ENCODE measurements at places on chromosomes 3 and 15.

DNA sequence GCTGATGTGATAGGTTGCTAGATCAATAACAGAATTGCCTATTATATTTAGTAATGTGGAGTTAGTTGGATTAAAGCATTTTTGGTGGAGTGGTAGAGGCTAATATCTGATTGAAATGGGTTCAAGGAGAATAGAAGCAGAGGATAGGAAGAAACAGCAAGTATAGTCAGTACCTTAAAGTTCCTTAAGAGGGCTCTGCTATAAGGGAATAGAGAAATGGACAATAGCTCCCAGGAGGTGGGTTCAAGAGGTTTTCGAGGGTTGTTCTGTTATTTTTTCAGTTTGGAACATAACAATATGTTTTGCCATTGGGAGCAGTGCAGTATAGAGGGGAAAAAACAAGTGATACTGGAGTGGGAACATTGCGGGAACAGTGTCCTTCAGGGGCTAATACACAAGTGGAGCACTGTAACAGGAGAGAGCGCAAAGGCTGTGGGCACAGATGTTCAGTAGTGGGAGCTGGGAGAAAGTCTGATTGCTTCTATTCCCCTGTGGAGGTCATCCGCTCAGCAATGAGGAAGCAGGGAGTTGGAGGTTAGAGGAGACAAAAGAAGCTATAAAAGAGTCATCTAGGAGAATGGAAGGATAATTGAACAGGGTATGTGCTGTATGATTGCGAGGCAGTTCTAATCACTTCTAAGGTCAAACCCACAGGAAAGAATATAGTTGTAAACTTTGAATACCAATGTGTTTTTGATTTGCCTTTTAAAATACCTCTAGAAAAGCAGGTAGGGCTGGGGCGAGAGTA is 3.3 kb downstream of the MRPS11 start:
- no peak for DNase-seq

DNA sequence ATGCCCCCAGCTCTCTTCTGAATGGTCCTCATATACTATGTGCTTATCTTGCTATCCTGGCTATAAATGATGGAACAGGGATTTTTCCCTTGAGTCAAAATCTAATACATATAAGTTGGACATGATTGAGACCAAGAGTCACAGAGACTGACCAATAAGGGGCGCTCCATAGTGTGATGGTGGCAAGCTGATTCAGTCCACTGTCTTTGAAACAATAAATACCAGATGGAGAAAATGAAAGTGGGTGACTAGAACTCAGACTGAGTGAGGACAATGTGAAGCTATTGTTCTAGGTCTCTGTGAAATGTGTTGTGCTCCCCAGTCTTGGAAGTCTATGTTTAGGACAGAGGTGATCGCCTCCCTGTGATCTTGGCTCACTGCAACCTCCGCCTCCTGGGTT is 10.6 kb upstream of the FSTL1 start:
- no peak for DNase-seq

- no peak for DNase-seq
Observed at GRCh38 chr3:4474683-4475490, 7.8 kb upstream of the SUMF1 start.

- no peak for DNase-seq
Observed at GRCh38 chr3:110624576-110624975, 447.0 kb upstream of the NECTIN3 start.

DNA sequence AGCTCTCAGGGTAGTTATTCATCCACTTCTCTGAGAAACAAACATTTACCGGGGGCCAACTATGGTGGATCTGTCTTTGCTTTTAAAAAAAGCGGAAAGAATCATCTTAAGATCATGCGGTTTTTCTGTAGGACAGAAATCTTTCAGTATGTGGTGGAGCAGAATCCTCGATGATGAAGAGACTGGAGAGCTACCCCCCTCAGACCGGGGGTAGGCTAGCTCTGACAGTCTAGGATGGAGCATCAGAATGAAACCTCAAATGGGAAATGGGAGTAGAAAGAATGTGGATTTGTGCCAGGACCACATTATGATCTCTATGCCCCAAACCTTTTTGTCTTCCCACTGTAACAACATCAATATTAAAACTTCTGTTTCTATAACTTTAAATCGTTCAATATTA is 30.3 kb downstream of the TPRG1 start:
- DNase-seq = no peak

GRCh38 chr15:55703873-55704301 is 39.1 kb downstream of the PRTG start:
- no peak for DNase-seq

DNA sequence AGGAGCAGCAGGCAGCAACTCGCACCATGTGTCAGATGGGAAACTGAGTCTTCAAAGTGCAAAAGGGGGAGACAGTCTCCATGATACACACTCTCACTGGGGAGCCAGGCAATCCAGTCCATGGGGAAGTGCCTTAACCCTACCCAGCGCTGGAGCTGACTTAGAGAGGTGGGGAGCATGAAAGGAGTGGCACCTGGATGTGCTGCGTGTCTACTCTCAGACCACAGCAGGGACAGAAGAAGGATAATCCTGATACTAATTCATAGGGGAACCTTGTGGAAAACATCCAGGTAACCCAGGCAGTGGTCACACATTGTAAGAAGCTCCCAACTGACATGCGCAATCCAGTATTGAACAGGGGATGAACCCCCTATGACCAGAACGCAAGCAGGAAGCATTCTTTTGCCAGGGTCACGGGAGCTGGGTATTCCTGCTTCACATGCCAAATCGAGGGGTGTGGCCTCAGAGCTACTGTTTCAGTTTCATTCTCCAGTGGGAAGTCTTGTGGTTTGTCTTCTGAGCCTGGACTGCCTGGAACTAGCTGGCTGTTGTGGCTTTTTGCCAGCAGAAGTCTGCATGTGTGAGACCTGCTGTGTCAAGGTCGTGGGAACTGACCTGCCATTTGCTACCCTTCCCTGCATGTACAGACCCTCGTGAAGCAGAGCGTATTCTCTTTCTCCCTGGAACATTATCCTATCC is 367.6 kb upstream of the NDN start:
- no peak for DNase-seq

DNA sequence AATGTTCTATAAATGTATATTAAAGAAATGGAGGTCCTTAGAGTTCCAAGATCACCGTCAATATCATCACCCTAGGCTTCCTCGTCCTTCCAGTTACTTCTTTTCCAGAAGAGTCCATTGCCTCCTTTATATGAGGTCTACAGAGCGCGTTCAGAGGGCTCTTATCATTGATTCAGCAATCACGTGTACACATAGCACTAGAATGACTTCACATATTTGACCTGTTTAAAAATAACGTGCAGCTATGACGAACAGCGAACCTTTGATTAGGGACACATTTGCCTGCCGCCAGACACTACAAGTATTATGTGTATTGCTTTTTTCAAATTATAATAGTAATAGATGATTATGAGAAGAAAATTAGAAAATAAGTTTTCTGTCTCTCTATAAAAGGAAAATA is 26.0 kb downstream of the IGF1R start:
- DNase-seq = no peak

DNA sequence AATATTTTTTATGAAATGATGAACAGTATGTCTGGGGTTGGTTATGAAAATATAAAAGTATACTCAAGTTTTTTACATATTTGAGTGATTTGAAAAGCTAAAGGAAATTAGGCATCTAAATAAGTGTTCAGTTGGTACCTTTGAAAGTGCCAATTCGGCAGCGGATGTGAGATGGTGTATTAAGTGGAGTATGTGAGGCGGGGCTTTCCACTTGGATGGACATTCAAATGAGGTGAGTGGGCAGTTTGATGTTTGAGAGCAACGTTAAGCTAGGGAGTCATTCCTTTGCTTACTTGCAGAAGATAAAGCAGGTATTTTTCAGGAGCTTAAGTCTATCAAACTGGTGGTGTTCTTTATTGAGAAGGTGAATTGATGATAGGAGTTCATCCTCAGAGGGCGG is 189.0 kb upstream of the GOLIM4 start:
- DNase-seq = no peak

GRCh38 chr15:70772402-70772801 is 9.0 kb upstream of the UACA start:
- DNase-seq = no peak

DNA sequence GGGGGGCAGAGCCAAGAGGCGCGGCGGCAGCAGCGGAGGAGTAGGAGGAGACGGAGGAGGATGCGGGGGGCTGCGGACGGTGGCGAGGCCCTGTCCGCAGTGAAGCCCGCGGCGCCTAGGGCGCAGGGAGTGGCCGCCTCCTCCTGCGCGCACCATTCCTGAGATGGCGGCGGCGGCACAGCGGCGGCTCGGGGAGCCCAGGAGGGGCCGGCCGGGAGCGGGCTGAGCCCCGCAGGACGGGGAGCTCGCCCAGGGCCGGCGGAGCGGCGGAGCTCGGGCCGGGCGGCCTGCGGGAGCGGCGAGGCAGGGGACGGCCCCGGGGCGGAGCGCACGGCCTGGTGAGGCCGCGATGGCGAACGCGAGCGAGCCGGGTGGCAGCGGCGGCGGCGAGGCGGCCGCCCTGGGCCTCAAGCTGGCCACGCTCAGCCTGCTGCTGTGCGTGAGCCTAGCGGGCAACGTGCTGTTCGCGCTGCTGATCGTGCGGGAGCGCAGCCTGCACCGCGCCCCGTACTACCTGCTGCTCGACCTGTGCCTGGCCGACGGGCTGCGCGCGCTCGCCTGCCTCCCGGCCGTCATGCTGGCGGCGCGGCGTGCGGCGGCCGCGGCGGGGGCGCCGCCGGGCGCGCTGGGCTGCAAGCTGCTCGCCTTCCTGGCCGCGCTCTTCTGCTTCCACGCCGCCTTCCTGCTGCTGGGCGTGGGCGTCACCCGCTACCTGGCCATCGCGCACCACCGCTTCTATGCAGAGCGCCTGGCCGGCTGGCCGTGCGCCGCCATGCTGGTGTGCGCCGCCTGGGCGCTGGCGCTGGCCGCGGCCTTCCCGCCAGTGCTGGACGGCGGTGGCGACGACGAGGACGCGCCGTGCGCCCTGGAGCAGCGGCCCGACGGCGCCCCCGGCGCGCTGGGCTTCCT is at the start of gene GPR27:
Gene GPR27 (plus strand): TSS at position 155 of the 909 bp plus-strand sequence. CDS start 195 bp downstream, at position 350.
- peak; percentile 74 for DNase-seq

- no peak for DNase-seq
Observed at GRCh38 chr15:72227192-72227586, 3.8 kb downstream of the PKM start.

DNA sequence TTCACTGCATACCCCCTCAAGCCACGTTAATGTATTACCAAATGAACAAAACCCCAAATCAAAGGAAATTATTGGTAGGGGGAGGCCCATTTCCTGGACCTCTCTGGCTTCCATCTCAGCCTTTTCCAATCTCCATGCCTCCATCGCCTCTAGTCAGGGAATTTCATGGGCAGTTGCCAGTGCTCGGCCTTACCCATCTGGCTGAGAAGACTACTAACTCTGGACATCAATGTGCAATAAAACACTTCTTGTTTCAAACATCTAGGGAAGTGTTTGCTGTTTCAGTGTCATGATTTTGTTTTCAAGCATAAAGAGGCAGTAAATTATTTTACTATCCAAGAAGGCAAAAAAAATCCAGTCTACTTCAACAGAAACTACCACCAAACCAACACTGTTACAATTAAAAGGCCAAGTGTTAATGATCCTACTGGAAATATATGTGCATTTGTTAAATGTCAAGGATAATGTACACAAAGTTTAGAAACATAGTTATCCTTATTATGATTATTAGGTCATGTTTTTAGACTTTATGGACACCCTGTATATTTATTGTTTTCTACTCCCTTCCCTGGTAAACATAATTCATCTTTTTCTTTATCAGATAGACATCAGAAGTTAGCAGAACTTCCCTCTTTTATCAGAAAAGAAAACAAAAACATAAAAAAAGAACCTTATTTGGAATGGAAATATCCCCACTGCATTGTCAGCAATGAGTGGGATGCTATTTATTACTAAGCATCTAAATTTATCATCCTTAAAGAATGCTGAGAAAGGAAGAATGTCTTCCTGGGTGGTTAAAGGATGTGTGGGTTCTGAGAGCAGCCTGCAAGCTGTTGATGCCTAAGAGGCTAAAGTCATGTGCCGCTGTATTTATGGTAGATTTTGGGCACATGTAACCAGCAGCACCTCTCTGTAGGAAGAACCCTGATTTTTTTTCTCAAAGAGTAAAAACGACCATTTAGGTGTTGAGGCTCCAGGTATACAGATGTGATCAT is 15.2 kb downstream of the LDHAL6B start:
- peak; percentile 34 for DNase-seq

DNA sequence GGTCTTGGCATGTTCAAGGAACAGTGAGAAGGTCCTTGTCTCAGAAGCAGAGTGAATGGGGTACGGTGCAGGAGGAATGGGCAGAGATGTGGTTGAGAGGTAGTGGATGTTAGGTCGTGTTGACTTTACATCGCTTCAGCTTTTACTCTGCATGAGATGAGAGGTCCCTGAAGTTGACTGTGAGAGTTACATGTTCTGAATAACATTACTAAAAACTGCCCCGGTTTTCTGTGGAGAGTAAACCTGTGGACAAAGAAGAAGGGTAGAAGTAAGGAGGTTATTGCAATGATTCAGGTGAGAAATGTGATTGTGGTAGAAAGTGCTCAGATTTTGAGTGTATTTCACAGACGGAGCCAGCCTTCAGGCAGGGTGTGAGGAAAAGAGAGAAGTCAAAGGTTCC is 105.6 kb downstream of the ARNT2 start:
- DNase-seq = no peak

GRCh38 chr15:57649138-57649537 is 57.4 kb upstream of the POLR2M start:
- DNase-seq = no peak

DNA sequence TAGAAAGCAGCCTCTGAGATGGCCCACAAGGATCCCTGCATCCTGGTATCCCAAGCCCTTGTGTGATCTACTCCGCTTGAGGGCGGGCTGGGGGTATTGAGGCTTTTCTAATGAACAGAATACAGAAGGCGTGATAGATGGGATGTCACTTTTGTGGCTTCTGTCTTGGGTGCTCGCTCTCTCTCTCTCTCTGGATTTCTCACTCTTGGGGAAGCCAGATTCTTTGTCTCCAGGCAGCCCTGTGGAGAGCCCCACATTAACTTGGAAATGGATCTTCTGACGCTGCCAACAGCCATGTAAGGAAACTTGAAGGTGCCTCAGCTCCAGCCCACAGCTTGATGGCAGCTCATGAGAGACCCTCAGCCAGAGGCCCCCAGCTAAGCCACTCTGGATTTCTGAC is 26.9 kb upstream of the SEC62 start:
- no peak for DNase-seq

DNA sequence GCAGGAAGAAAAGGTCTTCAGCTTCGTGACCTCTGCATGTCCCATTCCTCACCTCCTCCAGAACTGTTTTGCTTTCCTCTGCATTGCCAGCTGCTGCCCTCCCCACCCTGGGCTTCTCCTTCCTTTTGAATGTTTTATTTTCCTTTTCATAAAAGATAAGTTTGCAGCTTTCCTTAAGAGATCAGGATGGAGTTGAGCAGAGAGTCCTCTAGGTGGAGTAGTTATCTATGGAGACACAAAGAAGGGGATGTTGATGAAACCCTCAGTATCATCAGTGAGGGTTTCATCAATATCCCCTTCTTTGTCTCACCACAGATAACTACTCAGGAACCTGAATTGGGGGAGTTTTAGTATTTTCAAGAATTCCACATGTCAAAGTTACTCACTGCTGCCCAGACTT is 19.0 kb upstream of the SLC25A36 start:
- DNase-seq = no peak

DNA sequence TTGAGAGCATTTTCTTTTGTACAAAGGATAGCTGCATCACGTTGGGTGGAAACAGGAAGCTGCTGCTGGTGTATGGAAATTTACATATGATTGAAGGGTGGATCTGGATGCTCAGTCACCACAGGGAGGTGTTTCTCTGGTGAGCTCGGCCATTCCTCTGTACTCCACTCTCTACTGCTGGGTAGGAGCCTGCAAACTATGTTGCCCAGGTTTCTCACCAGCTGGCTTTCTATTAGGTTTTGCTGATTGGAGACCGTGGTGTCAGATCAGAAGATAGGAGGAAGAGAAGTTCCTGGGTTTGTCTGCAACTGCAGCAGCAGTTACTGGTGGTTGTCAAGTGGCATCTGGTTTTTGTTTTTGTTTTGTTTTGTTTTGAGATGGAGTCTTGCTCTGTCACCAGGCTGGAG is 61.7 kb downstream of the TAMM41 start:
- DNase-seq = no peak

Data from Right ventricle myocardium inferior (tissue), 1 donor.